ENCODE measurements at places on chromosomes 7 and 10.
A peak's percentile ranks its signal among the peaks of the same experiment; 100 is the strongest.

- DNase-seq = peak; percentile 85
Observed at GRCh38 chr7:2524808-2525657, 5.5 kb downstream of the LFNG start.

DNA sequence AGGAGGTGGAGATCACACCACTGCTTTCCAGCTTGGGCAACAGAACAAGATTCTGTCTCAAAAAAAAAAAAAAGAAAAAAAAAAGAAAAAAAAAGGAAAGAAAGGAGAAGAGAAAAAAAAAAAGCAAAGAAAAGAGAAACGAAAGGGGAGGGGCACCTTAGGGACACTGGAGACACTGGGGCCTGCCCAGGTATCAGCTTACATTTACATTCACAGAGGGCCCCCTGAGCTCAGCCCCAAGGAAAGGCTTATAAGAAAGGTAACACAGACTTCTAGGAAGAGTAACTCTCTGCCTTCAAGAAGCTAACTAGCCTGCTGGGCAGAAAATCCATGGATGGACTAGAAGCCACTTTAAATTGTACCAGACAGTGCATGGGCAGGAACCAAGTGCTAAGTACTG, 108.8 kb downstream of the NPY start:
- DNase-seq = no peak

GRCh38 chr7:2110610-2111396, 121.9 kb downstream of the MAD1L1 start:
- no peak for DNase-seq

GRCh38 chr10:31921031-31921430, 7.6 kb downstream of the ARHGAP12 start:
- no peak for DNase-seq

GRCh38 chr7:2515424-2516193, 4.0 kb upstream of the LFNG start:
- DNase-seq = no peak

- no peak for DNase-seq
Observed at GRCh38 chr10:34522546-34522945, 292.6 kb downstream of the PARD3 start.

- DNase-seq = peak; percentile 62
Observed at GRCh38 chr7:102063690-102064180, 222.9 kb upstream of the SH2B2 start.

GRCh38 chr10:62924344-62924748, 108.2 kb upstream of the EGR2 start:
- DNase-seq = peak; percentile 56

- no peak for DNase-seq
Observed at GRCh38 chr7:75702515-75702914, 36.2 kb downstream of the HIP1 start.

DNA sequence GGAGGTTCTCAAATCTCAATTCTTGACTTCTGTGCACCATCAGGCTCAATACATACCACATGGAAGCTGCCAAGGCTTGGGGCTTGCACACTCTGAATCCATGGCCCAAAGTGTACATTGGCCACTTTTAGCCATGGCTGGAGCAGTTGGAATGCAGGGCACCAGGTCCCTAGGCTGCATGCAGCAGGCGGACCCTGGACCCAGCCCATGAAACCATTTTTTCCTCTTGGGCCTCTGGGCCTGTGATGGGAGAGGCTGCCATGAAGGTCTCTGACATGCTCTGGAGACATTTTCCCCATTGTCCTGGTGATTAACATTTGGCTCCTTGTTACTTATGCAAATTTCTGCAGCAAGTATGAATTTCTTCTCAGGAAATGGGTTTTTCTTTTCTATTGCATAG, 19.0 kb upstream of the ARMC3 start:
- DNase-seq = no peak

GRCh38 chr7:2782565-2782964, 61.5 kb downstream of the GNA12 start:
- DNase-seq = no peak

DNA sequence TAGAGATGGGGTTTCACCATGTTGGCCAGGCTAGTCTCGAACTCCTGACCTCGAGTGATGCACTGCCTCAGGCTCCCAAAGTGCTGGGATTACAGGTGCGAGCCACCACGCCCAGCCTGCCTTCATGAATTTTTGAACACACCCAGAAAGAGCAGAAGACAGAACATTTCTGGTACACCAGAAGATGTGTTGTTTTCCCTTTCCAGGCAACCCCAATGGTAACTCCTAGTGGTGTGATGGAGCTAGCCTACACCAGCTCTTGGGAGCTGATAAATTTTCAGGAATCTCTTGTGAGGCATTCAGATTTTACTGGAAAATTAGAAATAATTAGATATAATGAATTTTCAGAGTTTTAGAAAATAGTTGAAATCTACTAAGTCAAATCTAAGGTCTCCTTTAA, 904 bp upstream of the CCDC7 start:
- no peak for DNase-seq

GRCh38 chr10:47020471-47020870, 109.2 kb downstream of the PTPN20 start:
- no peak for DNase-seq

DNA sequence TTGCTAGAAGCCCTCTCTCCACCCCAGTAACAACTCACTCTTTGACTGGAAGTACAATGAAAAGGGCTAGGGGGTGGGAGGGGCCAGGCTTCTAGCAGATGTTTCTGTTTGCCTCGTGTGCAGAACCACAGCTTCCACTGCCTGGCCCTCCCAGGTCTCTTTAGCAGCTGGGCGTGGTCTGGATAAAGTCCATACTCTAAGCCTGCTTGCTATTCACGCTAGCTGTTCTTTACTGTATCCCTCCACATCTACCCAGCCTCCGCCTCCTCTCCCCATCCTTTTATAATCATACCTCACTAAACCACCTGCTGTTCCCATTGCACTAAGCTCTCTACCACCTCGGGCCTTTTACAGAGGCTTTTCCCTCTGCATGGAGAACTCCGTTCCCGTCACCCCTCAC, 288.8 kb downstream of the CAMK1D start:
- DNase-seq = no peak

- no peak for DNase-seq
Observed at GRCh38 chr7:48118041-48118440, 29.0 kb downstream of the UPP1 start.

- no peak for DNase-seq
Observed at GRCh38 chr10:89217057-89217990, 10.2 kb upstream of the CH25H start.

DNA sequence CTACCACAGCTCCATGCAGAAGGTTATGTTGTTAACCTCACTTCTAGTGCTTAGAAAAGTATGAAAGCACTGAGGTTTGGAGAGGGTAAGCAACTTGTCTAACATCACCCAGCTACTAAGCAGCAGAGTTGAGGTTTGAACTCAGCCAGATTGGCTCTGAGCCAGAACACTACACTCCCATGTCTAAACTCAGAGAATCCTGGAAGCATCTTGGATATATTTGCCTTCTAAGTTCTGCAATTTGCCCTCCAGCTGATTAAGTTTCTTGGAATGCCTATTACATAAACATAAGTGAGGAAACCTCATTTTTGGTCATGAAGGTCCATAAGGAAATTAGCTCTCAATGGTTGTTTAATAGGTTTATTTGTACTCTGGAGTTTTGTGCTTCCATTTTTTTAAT, 78.1 kb upstream of the PHYHIPL start:
- DNase-seq = no peak
